ENCODE measurements at places on chromosomes 5 and 9.

DNA sequence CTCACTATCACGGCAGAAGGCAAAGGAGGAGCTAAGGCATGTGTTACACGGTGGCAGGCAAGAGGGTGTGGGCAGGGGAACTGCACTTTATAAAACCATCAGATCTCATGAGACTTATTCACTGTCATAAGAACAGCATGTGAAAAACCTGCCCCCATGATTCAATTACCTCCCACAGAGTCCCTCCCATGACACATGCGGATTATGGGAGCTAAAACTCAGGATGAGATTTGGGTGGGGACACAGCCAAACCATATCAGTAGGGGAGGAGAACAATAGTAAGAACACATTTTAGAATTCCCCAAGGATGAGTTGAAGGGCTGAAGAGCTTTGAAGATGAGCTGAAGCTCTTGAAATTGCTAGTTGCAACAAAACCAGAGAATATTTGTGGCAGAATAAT lies 287.9 kb downstream of the SMARCA2 start:
- DNase-seq, result peak; percentile 72

DNA sequence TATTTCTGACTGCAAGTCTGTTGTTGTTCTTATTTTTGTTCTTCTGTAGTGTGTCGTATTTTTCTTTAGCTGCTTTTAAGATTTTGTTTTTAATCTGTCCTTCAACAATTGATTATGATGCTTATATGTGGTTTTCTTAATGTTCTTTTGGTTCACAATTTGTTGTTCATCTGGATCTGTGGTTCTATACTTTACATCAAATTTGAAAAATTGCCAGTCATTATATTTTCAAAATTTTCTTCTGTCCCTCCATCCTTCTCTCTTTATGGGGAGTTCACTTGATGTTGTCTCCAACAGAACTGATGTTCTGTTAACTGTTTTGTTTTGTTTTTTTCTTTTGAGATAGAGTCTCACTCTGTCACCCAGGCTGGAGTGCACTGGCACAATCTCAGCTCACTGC lies 378.5 kb upstream of the CD180 start:
- no peak for DNase-seq

DNA sequence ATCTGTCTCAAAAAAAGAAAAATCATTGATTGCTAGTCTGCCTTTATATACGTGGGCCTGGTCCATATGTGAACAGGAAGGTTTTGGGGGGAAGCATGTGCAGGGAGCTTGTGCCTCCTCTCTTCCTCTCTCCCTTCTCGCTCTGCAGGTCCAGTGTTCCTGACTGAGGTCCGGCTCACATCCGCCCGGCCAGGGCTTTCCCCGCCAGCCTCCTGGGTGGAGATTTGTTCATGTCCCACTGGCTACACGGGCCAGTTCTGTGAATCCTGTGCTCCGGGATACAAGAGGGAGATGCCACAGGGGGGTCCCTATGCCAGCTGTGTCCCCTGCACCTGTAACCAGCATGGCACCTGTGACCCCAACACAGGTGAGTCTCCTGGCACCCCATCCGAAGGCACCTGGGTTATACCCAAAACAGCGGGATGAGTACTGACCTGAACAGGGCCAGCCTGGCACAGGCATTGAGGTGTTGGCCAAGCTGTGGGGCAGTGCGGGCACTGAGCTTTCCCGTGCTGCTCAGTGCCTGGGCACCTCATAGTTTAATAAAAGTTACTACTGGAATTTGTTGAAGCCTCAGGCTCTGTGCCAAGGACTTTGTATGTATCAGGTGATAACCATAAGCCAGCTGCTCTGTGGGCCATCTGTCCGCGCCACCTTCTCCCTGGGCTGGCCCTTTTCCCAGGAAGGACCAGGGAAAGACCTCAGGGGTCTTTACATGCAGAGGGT lies 39.4 kb upstream of the AIF1L start:
- DNase-seq, result no peak

DNA sequence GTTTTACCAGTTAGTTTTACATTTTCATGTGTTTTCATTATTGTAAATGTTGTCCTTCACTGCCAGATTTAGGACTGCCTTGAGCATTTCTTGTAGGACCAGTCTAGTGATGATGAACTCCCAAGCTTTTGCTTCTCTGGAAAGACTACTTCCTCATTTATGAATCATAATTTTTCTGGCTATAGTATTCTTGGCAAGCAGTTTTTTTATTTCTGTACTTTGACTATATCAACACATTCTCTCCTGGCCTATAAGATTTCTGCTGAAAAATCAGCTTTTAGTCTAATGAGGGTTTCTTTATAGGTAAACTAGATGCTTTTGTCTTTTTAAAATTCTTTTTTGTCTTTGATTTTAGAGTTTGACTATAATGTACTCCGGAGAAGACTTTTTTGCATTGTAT lies 256.8 kb upstream of the GRAMD2B start:
- DNase-seq, result no peak

GRCh38 chr9:15018096-15018637 lies 107.9 kb upstream of the FREM1 start:
- DNase-seq, result no peak

DNA sequence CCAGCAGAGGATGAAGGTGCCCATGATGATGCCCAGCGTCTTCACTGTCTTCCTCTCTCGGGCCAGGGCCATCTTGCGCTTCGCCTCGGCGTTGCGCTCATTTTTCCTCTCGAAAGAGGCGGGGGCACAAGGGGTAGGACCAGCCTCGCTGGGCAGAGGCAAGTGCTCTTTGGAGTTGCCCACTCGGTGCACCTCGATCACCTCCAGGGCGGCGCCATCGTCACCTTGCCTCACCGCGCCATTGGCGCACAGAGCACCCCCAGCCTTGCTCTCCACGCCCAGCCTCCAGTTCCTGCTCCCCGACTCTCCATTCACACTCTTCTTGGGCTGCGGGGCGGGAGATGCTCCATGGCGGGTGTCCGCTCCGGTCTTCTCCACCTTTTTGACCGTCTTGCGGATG lies 1.6 kb downstream of the HTR1A start:
- no peak for DNase-seq

DNA sequence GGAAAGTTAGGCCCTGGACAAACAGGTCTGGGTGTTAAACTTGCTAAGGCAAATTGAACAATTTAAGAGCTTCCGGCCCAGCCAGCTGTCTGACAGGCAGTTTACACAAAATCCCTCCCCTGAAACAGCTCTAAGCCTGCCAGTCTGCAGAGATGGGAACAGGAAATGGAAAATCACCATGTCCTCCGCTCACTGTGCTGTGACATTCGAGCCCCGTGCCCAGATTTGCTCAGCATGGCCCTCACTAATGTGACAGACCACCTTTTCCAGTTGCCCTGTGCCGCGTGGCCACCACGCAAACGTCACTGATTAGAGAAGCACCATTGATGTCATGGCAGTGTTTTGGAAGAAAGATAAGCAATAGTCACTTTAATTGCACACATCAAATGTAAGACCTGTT lies 41.0 kb downstream of the CCNJL start:
- peak; percentile 11 for DNase-seq

DNA sequence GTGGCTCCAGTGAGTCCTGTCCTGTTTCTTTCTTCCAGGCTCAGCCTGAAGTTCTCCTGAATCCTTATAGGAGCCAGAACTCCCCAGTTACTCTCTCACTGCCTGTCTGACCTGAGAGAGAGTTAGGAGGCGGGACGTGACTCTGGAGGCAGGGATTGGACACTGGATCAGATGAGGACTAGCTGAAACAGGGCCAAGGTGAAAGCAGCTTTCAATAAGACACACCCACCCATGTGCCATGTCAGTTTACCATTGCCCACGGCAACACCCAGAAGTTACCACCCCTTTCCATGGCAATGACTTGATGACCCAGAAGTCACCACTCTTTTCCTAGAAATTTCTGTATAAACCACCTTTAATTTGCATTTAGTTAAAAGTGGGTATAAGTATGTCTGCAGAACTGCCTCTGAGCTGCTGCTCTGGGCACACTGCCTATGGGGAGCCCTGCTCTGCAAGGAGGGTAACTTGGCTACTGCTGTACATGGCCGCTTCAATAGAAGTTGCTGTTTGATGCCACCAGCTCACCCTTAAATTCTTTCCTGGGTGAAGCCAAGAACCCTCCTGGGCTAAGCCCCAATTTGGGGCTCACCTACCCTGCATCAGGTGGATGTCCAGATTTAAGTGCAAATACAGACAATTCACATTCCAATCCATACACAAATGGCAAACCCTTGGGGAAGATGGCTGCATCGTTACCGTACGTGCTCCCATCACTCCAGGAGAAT lies 13.7 kb downstream of the FCN2 start:
- DNase-seq, result no peak

- peak; percentile 60 for DNase-seq
These were observed 188.4 kb downstream of the SLC12A2 start for GRCh38 chr5:128271859-128272464.

- no peak for DNase-seq
These were observed 102.1 kb downstream of the C5orf15 start for GRCh38 chr5:133866160-133866902.

DNA sequence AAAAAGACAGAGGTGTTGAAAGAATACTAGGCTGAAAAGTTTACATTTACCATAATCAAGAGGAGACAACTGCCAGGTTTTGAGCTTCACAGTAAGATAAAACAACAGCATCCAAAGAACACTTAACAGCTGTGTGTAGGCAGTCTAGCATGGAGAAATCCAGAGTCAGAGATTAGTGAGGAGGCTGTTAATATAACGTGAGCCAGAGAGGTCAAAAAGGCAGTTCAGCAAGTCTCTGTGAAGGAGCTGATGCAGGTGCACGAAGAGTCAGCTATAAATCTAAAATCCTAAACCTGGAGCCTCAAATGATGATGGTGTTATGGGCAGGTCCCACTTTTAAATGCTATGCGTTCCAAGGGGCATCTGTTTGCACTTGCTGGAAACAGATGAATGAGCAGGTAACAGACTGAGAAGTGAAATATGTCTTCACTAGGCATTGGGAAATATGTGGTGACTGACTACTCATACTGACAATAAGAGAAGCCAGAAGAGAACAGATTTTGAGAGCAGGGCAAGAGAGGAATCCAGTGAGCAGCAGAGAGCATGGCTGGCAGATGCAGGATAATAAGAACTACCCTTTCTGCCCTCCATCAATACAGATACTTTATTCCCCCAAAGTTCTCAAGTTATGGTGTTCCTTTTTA lies 8.7 kb downstream of the APTX start:
- DNase-seq, result no peak

DNA sequence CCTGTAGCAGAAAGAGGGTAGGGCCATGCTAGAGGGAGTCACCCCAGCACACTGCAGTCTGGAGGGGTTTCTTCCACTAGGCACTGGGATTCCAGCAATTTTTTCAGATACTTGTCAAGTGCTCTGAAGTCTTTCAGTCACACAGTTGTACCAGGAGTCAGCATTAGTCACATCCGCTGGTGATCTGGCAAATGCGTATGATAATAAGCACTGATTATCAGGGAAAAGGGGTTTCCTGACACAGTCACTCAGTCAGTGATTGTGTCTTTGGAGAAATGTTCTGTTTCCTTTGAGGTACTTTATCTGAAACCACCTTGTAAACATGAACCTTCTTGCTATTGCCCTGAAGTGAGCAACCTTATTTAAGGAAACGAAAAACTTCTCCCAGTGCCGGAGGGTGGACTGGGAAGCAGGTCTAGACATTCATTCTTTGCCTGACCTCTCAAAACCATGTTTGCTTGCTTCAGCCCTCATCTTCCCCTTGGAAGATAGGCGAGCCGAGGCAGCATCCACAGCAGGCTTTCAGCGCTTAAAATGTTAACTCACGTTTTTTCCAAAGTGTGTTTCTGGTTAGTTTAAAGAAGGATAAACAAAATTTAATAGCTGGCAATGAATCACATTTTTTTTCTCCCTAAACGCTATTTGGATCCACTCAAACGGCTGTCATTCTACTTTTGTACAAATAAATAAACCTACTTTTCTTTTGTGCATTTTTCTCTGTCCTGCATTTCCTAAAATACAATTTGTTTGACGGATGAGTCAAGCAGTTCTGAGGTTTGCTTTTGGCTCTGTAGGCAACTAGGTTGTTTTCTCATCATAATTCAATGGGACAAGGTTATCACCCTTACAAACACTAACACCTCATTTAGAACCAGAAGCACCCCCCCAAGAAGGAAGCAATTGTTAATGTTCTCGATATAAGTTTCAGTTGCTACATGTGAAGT lies 77.7 kb downstream of the FOXD1 start:
- DNase-seq, result peak; percentile 100

DNA sequence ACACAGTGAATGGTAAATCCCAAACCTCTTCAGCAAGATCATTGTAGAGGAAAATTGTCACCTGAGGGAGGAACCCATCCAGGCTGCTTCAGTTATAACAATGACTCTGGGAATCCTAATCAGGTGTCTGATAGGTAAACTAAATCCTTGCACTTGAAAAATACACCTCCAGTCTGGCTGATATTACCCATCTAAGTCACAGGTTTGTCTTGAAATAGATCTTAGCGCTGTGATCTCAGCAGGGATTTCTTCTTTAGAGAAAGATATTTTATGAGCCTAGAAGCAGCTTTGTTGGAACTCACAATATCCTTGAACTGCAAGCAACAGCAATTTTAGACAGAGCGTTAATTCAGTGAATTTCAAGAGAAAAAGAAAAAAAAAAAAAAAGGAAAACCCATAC lies 149.7 kb downstream of the SGCD start:
- DNase-seq, result no peak

DNA sequence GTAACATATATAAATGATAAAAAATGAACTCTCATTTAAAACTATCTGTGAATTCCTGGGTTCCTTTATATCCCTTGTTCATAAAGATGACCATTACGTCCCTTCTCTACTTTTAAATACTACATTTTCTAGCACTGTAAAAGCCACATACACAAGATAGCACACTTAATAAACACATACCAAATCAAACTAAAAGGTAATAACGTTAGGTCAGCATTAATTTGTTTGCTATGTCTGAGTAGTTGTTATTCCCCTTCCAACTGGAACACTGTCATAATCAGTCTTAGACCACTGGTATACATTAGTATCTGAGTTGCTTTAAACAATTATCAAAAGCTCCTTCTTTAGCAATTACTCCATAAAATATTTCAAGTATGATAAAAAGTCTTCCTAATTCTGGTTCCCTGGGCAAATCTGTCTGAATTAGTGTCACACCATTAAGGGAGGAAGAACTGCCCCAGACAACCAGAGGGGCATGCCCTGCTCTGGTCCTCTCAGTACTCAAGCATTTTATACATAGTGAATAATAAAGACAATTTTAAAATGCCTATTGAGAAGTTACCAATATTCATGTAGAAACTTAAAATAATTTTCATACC lies 98.1 kb downstream of the RAPGEF6 start:
- no peak for DNase-seq

GRCh38 chr9:16277471-16277960 lies 593.0 kb downstream of the BNC2 start:
- no peak for DNase-seq
